Endodermal cell (in vitro differentiated cells): ENCODE measurements at places on chromosomes 3 and 15. TPM values are rescaled to one million over a fixed set of nuclear protein-coding genes. Genes with fewer than 3 reads are reported as not detected.

GPR87 gene
- 0.27 TPM in 1 of 2 replicates, not detected in the other for total RNA-seq

- no peak overlapping the region for H3K4me3 ChIP-seq
- no peaks in the 10 kb centered on the region for H3K27me3 ChIP-seq
- DNase-seq: no peak
- H3K4me1 ChIP-seq: no peaks in the 10 kb centered on the region
- H3K27ac ChIP-seq: no peak overlapping the region
Observed at GRCh38 chr3:155488671-155489070, 195.2 kb upstream of the STRIT1 start.

DNA sequence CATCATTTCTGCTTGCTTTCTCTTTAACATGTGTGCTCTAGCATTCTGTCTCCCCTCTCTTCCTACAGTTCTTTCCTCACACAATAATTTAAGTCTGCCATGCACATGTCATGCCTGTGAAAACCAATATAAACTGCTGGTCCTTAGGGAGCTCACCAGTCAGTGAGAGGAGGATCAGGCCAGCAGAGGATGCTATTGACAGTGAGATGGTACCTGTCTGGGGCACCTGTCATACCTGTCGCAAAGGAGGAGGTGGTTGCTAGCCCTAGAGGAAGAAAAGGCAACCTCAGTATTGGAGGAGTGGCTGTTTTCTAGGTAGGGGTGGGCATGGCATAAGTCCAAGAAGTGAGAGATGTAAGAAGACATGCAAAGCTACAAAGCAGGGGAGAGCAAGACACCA, 194.6 kb downstream of the GABRG3 start:
- H3K36me3 ChIP-seq: no peaks in the 10 kb centered on the region
- peaks cover 5% of the 10 kb centered on the region for H3K4me1 ChIP-seq
- DNase-seq: no peak
- no peak overlapping the region for H3K27ac ChIP-seq

DNA sequence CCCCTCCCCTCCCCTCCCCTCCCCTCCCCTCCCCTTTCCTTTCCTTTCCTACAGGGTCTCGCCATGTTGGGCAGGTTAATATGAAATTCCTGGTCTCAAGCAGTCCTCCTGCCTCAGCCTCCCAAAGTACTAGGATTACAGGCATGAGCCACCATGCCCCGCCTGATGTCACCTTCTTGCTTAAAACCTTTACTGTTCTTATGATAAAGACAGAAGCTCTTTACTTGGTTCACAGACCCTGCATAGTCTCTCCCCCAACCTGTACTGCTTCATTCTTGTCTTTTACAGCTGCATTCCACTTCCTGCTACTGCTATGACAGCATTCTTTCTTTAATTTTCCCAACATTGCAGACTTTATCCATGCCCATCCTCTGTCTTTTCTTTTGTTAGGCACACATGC, 20.8 kb downstream of the MED12L start:
- DNase-seq: no peak
- H3K27me3 ChIP-seq: no peaks in the 10 kb centered on the region

CHRFAM7A gene
- 1.7 to 2.6 TPM (median 1.9 TPM) in 3 replicates for total RNA-seq

DNA sequence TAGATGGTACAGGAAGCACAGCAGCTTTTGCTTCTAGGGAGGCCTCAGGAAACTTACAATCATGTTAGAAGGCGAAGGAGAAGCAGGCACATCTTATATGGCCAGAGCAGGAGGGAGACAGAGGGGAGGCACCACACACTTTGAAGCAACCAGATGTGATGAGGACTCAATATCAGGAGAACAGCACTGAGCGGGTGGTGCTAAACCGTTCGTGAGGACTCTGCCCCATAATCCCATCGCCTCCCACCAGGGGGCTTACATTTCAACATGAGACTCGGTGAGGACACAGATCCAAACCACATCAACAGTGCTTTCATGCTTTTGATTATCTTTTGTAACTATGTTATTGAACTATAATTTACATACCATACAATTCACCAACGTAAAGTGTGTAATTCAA, 7.6 kb upstream of the TMEM44 start:
- H3K4me1 ChIP-seq: no peaks in the 10 kb centered on the region
- peak; percentile 79 for DNase-seq
- no peak overlapping the region for H3K4me3 ChIP-seq
- H3K27ac ChIP-seq: no peak overlapping the region

TAGLN3 gene
- 1.1 and 1.4 TPM in 2 replicates for total RNA-seq
